Mucosa of gallbladder (tissue), 1 donor: ENCODE measurements at places on chromosomes 11 and 22. TPM values are rescaled to one million over a fixed set of nuclear protein-coding genes. Genes with fewer than 3 reads are reported as not detected.

DNA sequence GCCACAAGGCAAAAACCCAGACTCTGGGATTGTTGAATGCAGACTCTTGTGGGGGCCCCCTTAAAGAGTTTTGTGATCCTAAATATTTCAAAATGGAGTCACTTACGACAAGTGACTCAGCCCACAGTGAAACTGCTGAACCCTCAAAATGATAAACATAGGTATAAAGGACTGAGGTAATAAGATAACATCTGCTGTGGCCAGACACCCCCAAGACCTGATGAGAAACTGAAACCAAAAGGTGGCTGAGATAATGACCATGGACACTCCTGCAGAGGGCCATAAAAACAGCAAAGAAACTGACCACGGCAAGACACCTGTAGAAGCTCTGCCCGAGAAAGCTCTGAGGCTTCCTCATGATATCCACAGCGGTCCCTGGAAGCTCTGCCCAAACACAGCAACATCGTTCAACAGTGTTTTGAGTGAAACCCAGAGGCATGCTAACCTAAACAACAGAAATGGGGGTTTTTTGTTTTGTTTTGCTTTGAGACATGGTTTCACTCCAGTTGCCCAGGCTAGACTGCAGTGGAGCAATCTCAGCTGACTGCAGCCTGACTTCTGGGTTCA is 1.6 kb upstream of the PLAAT4 start:
- no peak for DNase-seq

DNA sequence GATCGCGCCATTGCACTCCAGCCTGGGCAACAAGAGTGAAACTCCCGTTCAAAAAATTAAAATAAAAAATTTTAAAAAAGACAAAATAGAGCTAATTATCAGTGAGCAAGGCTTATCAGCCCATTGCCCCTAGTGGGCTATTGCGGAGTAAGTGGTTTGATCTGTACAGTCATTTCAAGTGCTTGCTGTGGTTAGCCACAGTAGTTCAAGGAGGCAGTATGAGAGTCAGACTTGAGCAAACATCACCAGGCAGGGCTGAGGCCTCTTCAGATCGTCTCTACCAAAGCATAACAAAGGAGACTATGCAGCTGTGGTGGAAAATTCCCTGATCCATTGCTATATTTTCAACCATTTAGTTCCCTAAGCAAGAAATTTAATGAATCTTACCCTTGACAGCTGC is 4.3 kb upstream of the SBF2 start:
- DNase-seq = no peak

Gene WNT7B
- 22.1 TPM for total RNA-seq

DNA sequence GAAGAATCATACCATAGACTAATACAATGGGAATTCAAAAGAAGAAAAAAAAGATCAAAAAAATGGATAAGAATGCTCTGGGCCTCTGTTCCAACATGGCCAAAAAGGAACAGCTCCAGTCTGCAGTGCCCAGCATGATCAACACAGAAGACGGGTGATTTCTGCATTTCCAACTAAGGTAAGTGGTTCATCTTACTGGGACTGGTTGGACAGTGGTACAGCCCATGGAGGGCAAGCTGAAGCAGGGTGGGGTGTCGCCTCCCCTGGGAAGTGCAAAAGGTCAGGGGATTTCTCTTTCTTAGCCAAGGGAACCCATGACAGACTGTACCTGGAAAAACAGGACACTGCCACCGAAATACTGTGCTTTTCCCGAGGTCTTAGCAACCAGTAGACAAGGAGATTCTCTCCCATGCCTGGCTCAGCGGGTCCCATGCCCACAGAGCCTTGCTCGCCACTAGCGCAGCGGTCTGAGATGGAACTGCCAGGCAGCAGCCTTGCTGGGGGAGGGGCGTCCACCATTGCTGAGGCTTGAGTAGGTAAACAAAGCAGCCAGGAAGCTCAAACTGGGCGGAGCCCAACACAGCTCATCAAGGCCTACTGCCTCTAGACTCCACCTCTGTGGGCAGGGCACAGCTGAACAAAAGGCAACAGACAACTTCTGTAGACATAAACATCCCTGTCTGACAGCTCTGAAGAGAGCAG is 428.4 kb downstream of the MN1 start:
- peak; percentile 84 for DNase-seq

- no peak for DNase-seq
Measured at GRCh38 chr22:25896098-25896497, 154.1 kb downstream of the MYO18B start.

- peak; percentile 90 for DNase-seq
Measured at GRCh38 chr11:120302001-120302805, 22.9 kb upstream of the TLCD5 start.

Gene RBFOX2
- 81.1 TPM for total RNA-seq

DNA sequence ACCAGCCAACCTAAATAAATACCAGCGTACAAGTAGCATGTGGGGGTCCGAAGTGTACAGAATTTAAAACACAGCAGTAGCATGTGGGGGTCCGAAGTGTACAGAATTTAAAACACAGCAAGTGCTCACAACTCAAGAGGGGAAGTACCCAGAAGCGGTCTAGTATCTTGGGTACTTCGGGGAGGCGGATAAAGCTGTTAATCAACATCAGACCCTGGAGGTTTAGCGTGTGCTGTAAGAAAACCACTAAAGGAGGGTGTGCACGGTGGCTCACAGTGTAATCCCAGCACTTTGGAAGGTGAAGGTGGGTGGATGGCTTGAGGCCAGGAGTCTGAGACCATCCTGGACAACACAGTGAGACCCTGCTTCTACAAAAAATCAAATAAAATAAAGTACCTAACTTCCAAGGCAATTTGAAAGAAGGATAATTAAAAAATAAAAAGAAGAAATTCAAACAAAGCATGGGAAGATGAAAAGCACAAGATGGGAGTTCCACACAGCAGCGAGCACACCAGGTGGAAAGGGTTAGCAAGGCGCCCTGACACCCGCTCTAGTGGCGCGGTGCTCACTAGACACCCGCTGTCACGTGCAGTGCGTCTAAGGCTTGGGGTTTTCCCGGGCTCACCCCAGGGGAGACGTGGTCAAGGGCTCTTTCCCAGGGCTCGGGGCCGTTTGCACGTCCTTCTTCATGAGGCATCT is 35.0 kb upstream of the MOB2 start:
- DNase-seq = no peak

Gene MOV10L1
- total RNA-seq = 2.6 TPM

GRCh38 chr11:62171261-62171723 is 18.7 kb upstream of the SCGB1D1 start:
- peak; percentile 89 for DNase-seq

- no peak for DNase-seq
Measured at GRCh38 chr11:32487270-32487669, 51.9 kb upstream of the WT1 start.

DNA sequence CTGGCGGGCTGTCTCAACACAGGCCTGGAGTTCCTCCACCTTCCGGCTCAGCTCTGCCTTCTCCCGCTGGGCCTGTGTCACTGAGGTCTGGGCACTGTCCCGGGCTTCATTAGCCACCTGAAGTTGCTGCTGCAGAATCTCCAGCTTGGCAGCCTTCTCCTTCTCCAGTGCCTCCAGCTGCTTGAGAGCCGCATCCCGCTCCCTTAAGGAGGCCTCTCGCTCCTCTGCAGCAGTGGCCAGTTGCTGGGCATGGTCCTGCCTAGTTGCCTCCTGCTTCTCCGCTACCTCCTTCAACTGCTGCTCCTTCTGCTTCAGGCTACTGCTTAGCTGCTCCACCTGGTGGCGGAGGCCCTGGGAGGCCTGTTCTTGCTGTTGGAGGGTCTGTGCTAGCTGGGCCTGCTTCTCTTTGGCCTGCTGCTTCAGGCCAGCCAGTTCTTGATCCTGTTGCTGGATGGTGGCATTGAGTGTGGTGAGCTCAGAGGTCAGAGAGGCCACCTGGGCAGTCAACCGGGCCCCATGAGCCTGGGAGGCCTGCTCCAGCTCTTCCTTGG is 16.9 kb downstream of the IL18BP start:
- DNase-seq = no peak

- DNase-seq = no peak
Measured at GRCh38 chr11:2301631-2302305, at the start of the genes C11orf21 and TSPAN32. Gene C11orf21, minus strand, starts transcription at chr11:2301918. Its CDS starts 110 bp downstream, at chr11:2301808. Gene TSPAN32, plus strand, starts transcription at chr11:2302013. Its CDS starts 137 bp downstream, at chr11:2302150.

DNA sequence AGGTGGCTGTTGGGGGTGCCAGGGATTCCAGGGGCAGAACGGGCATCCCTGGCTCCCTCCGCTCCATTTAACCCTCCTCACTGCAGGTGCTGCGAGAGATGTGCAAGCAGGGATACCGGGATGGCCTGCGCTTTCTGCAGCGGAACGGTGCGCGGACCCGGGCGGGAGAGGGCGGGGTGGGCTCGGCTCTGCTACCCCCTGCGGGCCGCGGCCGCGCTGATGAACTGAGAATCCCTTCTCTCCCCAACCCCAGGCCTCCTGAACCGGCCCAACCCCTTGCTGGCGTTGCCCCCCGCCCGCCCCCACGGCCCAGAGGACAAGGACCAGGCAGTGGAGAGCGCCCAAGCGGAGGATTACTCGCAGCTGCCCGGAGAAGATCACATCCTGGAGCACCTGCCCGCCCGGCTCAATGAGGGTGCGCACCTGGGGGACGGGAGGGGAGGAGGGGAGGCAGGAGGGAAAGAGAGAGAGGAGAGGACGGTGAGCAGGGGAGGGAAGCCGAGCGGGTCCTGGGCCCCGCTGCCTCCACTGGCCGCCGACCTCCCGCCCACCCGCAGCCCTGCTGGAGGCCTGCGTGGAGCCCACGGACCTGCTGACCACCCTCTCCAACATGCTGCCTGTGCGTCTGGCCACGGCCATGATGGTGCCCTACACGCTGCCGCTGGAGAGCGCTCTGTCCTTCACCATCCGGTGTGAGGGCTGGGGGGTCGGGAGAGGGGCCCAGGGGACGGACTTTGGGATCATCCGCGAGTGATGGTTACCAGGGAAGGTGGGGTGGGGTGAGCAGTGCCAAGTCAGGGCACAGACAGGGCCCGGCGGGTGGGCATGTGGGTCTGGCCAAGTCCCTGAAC is 4.1 kb upstream of the CRACR2B start:
- DNase-seq = no peak

- no peak for DNase-seq
Measured at GRCh38 chr11:43779306-43779705, 98.8 kb downstream of the HSD17B12 start.

Gene A4GALT
- total RNA-seq = 8.7 TPM

Gene MMP10
- total RNA-seq = not detected

GRCh38 chr22:40021401-40022000 is 26.7 kb downstream of the FAM83F start:
- DNase-seq = no peak

- DNase-seq = no peak
Measured at GRCh38 chr11:124470561-124471227, 25.2 kb upstream of the OR8B8 start.

DNA sequence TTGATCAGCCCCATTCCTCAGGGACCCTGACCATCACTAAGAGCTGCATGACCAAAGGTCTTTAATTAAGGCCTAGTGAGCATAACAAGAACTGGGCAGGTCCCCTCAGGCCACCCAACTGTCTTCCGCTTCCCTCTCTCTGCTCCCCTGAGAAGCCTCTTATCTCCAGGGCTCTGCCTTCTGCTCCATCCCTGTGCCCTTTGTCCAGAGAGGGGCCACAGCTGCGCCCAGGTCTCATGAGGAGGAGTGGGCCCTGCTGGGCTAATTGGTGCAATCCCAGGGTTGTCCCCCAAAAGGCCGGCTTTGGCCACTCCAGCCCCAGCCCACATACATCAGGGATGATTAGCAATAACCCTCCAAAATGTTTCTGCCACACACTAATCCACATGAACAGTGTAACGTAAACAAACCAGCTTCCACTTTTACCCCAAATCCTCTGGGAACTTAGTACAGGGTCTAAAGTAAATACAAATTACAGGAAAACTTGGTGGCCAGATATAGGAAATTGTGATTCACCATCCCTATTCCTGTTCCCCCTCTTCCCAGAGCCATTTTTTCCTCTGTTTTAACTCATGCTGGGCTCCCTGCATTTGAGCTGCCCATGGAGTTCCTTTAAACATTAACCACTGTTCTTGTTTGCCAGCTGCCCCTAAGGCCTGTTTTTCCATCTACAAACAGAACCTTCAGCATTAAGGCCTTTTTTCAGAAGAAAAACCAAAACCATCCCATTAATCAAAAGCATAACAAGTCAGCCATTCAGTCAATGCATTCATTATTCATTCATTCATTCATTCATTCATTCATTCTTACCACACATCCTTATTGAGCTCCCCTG is 34.6 kb upstream of the CAVIN3 start:
- DNase-seq = no peak

Gene C11orf87
- total RNA-seq = not detected

- DNase-seq = no peak
Measured at GRCh38 chr11:35548925-35549561, 23.6 kb upstream of the PAMR1 start.

DNA sequence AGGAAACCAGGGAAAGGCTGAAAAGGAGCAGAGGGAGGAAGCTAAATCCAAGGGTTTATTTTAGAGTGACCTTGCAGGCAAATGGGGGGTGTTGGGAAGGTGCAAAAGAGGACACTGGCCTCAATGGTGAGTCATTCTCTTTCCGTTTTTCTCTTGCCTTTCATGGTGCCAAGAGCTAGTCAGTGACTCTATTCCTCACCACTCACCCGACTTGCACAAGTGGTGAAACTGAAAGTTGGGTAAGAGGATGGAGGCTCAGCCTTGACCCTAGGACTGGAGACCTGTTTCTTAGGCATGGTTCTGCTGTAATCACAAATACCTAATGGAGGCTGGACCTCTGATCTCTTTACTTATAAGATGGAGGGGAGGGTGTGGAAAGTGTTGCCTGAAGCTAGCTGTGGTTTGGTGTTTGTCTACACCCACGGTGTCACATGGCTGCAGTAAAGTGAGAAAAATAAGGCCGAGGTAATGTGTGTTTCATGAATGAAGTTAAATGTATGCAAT is 67.3 kb upstream of the CREB3L1 start:
- no peak for DNase-seq

GRCh38 chr11:12175694-12176241 is 65.4 kb downstream of the MICAL2 start:
- DNase-seq = no peak

DNA sequence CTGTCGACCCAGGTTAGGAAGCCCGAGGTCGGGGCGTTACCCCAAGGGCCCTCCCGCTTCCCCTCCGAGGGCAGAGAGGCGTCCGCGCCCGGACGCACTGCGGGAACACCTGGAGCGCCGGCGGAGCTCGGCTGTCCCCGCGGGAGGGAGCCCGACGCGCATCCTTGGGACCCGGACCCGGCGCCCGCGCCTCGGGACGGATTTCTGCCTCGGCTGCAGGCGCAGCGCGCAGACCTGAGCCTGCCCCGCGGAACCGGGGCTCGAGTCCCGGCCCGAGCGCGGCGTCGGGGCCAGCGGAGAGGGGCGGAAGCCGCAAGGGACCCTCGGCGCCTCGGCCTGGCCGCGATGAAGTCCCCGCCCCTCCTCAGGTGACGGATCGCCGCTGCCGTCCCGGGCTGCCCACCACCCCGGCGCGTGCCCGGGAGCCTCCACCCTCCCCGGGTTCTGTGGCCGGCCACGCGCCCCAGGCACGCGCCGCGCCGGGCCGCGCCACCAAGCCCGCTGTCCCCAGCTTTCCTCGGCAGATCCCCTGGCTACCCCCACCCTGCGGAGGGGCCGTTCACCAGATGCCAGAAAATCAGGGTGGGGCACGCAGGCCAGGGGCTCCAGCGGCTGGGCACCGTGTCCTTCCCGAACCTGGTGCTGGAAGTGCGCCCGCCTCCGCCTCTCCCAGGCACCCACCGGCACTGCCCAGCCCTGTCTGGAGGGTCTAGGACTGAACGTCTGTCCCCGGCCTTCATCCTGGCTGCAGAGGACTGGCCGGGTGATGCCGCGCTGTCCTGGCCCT is 410 bp downstream of the GLB1L3 start:
- no peak for DNase-seq
